NCI-H2227 treated with DMSO at 0.1 percent for 48 hours (cell line): ENCODE measurements at places on chromosomes 5 and 9.

GRCh38 chr5:116032094-116032517 is at the start of gene ARL14EPL:
ARL14EPL (plus strand) TSS chr5:116032472; CDS start chr5:116051466, 18,994 bp downstream.
- no peak for DNase-seq

GRCh38 chr9:81613002-81613812 is 76.1 kb downstream of the TLE1 start:
- DNase-seq = no peak

- DNase-seq = no peak
Measured at GRCh38 chr5:158464383-158464782, 605.4 kb upstream of the CLINT1 start.

- no peak for DNase-seq
Measured at GRCh38 chr5:42507451-42508097, 84.3 kb downstream of the GHR start.

DNA sequence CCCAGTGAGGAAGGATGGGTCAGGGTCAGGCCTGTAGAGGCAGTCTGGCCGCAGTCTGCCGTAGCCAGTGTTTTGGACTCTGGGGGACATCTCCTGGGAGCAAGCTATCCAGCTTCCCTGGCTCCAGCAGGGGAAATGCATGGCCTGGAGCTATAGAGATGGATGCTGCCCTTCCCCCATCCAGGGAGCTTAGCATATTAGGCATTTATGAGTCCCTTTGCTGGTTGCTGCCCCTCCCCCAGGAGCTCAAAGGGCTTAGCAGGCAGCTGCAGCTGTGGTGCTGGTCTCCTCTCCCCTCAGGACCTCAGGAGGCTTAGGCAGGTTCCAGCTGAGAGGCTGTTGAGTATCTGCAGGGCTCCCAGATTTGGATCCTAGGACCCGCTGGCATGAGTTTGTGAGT is 1158.7 kb downstream of the DTWD2 start:
- no peak for DNase-seq

DNA sequence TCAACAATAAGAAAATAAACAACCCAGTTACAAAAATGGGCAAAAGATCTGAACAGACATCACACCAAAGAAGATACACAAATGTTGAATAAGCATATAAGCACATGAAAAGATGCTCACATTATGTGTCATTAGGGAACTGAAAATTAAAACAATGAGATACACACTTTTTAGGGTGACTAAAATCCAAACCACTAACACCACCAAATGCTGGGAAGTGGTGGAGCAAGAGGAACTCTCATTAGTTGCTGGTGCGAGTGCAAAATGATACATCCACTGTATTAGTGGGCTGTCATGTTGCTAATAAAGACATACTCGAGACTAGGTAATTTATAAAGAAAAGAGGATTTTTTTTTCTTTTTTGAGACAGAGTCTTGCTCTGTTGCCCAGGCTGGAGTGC is 329.1 kb downstream of the TMEM38B start:
- DNase-seq = no peak

DNA sequence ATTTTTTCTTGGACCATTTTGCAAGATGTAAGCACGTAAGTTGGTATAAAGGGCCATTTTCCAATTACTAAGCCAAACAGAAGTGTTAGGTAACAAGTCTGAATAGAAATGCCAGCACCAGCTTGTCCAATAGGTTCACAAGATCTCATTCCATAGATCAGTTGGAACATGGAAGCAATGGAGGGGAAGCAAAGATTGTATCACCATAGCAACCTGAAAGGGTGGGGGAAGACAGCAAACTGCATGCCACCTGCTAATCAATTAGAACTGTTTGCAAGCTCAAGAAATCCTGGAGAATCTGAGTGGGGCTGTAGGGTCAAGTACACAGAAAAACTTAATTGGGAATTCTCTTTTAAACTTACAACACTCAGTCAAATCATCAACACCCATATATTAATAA is 264.9 kb upstream of the EFNA5 start:
- no peak for DNase-seq

DNA sequence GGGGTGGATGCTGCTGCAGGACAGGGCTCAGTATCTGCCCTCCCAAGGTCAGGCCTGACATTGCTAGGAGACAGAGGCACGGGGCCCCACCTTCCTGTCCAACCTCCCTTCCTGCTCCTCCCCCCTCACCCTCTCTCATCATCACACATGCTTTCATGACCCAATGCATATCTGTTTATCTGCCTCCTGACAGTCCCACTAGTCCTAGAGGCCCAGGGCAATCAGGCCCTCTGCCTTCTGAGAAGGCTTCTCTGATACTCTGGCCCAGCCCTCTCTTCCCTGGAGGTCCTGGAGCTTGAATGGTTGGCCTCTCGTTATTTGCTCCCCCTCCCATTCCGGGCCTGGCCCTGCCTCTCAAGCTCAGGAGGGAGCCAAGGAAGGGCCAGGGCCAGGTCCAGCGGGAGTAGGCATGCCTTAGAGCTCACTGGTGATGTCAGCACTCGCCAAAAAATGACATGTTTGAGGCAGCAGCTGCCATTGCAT is 90.6 kb upstream of the SAP30L start:
- DNase-seq = no peak

DNA sequence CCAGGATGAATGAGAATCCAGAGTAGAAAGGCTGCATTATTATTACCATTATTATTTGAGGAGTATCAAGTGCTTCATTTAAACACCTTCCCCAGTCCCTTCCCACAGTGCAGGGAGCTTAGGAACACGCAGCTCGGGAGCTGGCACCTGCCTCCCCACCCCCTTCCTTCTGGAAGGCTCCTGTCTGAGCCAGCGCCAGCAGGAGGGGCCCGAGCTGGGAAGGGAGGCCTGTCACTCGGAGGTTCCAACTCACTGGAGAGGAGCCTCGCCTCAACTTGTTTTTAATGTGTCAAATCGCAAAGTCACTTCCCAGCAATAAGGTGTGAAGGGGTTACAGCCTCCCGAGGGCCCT is 156.4 kb upstream of the IRX4 start:
- no peak for DNase-seq

DNA sequence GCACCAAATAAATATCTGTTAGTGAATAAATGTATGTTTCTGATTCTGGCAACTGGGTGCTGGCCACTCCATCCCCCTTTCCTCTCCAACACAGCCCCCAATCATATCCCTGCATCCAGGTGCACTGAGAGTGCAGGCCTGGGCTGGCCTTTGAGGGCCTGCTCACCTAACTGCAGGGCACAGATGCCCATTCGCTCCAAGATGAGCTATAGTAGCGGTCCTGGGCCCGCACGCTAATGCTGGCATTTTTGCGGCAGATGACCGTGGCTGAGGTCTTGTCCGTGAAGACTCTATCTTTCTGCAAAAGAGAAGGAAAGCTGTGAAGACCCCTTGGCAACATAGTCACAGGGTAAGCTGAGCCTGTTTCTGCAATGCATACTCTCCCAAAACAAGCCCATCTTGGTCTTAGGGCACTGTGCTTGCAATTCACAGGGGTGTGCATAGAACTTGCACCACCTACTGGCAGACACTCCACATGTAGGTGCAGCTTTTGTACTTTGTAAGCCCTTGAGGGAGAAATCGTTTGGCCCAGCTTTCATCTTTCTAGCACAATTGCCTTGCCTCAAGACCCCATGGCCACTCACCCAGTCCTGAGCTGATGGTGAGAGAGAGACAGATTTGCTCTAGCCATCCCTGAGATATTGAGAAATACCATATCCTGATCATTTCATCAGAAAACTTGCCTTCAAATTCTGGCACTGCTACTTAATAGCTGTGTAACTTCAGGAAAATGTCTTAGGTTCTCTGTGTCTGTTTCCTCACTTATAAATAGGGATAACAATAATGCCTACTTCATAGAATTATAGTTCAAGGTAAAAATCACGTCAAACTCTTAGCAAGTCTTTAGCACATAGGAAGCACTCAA is 13.5 kb downstream of the IL12B start:
- DNase-seq = peak; percentile 1

- DNase-seq = no peak
Measured at GRCh38 chr9:105328872-105329718, 84.6 kb downstream of the SLC44A1 start.

GRCh38 chr9:14962193-14962882 is 52.1 kb upstream of the FREM1 start:
- no peak for DNase-seq

- no peak for DNase-seq
Measured at GRCh38 chr9:96661711-96662110, 6.6 kb upstream of the PRXL2C start.

DNA sequence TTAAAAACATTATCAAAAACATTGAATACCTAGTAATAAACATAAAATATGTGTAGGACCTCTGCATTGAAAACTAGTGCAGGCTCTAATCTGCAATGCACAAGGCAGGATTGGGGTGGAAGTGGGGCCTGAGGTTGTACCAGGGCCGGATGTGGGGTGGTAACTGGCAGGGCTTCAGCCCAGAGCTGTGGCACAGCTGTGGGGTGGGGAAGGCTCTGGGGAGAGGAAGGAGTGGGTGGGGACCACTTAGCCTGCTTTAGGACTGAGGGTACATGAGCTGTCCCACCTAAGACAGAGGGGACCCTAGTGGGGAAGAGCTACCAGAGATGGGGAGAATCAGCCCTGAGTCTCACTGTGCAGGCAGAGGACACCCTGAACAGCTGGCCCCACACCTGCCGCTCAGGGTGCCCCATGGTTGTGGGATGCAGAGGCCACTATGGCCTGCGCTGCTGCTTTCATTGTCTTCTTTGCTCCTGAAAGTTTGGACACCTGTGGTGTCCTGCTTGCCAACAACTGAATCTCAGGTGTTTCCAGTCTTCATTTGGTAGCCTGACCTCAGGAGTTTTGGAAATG is 311.4 kb downstream of the TLE4 start:
- DNase-seq = no peak

GRCh38 chr9:22084336-22085035 is 75.4 kb upstream of the CDKN2B start:
- no peak for DNase-seq

GRCh38 chr5:56658972-56659371 is 156.4 kb upstream of the MAP3K1 start:
- DNase-seq = no peak

GRCh38 chr5:177476531-177477233 is 3.2 kb upstream of the DBN1 start:
- no peak for DNase-seq

DNA sequence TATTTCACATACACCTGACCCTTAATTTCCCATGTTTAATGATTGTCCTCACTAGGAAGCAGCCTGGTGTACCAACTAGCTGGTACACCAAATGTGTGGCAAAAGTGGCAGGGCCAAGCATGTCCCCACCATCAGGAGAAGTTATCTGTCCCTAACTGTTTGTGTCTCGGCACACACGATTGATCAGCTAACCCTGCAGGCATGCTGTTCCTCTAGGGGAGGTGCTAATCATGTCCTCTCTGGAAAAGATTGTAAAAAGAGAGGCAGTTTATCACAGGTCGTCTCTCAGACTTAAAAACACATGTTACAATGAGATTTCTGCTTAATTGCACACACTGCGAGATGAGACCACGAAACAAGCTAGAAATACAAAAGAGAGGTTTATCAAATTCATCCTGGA is 342.7 kb downstream of the DIRAS2 start:
- no peak for DNase-seq

- no peak for DNase-seq
Measured at GRCh38 chr9:76987594-76988200, 31.8 kb upstream of the FOXB2 start.

- no peak for DNase-seq
Measured at GRCh38 chr5:9324348-9325077, 221.4 kb downstream of the SEMA5A start.

- no peak for DNase-seq
Measured at GRCh38 chr9:119792242-119792641, 423.0 kb upstream of the BRINP1 start.

DNA sequence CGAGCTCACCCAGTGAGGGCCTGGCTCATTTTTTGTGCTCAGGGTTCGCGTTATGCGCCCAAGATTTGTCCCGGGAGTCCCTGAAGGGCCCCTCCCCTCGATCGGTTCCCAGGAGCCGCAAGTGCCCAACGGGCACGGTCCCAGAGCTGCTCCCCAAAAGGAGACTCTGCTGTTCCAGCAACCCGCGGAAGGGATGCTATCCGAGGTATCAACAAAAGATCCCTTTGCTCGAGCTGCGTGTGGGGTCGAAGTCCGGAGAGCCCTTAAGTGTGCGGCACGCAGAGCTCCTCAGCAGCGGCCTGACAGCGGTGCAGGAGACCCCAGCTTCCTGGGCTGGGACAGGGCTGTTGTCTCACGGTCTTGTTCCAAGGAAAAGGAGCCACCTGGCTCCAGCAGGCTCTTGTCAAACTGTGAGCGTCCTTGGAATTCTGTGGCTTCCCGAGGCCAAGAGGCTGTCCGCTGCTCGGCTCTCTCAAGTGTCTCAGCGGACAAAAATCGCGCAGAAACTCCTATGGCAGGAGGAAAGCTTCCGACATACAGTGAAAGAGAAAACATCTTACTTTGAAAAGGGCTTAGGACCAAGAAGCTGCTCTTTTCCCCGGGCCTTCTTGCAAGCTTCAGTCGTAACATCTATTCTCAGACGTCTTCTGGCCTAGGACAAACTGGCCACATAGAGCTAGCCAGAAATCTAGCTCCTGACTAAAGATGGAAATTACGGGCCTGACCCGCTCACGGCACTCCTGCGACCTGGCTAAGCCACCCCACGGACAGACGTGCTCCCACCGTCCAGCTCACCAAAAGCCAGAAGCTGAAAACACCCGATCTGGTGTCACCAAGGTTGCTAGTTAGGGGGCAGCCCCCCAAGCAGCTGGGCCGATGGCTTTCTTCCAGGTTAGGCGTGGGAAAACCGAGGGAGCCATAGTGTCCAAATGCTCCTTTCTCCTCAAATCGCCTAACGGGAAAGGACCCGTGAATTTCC is 2.6 kb upstream of the FOXB2 start:
- DNase-seq = no peak

DNA sequence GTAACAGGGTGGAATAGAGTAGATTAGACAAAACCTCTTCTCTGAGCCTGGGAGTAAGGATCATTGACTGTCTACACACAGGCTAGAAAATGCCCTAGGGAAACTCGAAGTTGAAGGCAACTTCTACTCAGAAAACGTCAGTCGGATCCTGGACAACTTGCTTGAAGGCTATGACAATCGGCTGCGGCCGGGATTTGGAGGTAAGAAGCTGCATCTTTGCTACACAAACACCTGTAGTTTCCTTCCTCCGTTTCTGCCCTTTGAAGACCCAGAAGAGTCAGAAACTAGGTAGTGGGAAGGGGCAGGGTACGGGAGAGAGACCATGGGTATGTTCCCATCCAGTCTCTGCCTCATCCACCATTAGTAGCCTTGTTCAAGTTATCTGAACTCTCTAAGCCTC is 628 bp downstream of the GABRA6 start:
- DNase-seq = no peak

DNA sequence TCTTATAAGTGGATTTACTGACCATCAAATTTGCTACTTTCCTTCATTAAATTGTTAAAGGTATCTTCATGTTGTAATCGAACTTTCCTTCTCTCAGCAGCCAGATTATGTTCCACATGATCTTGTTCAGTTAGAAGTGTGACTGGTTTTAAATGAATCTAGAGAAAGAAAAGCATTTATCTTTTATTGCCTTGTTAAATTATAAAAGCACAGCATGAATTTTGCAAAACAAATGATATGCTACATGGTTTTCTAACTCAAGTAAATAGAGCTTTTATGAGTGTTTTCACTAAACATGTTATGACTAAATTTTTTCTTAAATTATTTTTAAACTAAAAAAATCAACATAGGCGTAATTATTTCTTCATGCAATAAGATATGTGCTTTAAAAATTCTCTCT is 34.1 kb downstream of the ACOT12 start:
- DNase-seq = no peak

- no peak for DNase-seq
Measured at GRCh38 chr5:80916676-80917075, 43.5 kb upstream of the RASGRF2 start.
